Motor neuron (in vitro differentiated cells): ENCODE measurements at places on chromosomes 2 and 18. TPM values are rescaled to one million over a fixed set of nuclear protein-coding genes. Genes with fewer than 3 reads are reported as not detected.

The UBE2F gene
- 18.6 and 19.3 TPM in 2 replicates for total RNA-seq

The ABCG5 gene
- 0.10 TPM in 1 of 2 replicates, not detected in the other for total RNA-seq

The ANKRD30B gene
- 0.04 and 0.09 TPM in 2 replicates for total RNA-seq

The CFAP65 gene
- 0.16 and 0.46 TPM in 2 replicates for total RNA-seq

The SCTR gene
- 0.31 TPM in 1 of 2 replicates, not detected in the other for total RNA-seq

The CPS1 gene
- total RNA-seq: 9.6 and 9.8 TPM in 2 replicates

The TMEM37 gene
- 0.11 TPM in 1 of 2 replicates, not detected in the other for total RNA-seq

The SKOR2 gene
- 0.13 and 0.14 TPM in 2 replicates for total RNA-seq

The CRYGD gene
- total RNA-seq: 1.00 and 1.2 TPM in 2 replicates

The SLC8A1 gene
- 36.3 and 47.6 TPM in 2 replicates for total RNA-seq

The PMAIP1 gene
- total RNA-seq: 9.9 and 10.1 TPM in 2 replicates

The TUBA3E gene
- total RNA-seq: 0.35 TPM in 1 of 2 replicates, not detected in the other

The EPG5 gene
- 17.5 and 20.8 TPM in 2 replicates for total RNA-seq

The HRH4 gene
- total RNA-seq: 0.08 and 0.09 TPM in 2 replicates

The TMEM163 gene
- 11.2 and 17.0 TPM in 2 replicates for total RNA-seq

The UBXN2A gene
- 13.9 TPM in 2 replicates for total RNA-seq

The OTOF gene
- total RNA-seq: 0.09 TPM in 1 of 2 replicates, not detected in the other

The GPAT2 gene
- 0.50 and 0.67 TPM in 2 replicates for total RNA-seq

The IL36G gene
- total RNA-seq: 0.56 TPM in 1 of 2 replicates, not detected in the other

The TDRD15 gene
- total RNA-seq: 0.05 and 0.08 TPM in 2 replicates

The CAB39 gene
- 37.8 and 39.2 TPM in 2 replicates for total RNA-seq
